ENCODE measurements at places on chromosomes 7 and 10.

DNA sequence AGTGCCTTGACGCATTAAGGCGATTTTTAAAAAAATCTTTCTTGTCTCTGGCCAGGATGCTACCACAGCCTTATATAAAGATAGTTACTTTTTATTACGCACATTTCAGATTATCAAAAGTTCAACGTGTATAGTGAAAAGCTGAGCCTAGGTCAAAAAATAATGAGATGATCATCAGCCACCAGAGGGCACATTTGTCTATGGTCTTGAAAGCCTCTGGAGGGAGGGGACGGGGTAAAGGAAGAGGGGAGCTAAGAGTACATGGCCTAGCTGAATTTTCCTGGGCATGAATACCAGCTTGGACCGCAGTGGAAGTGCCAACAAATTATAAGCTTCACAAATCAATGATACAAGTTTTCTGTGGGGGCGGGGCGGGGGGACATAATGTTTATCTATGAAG lies 285.9 kb upstream of the SMIM30 start:
- no peak for DNase-seq

- DNase-seq: no peak
Measured at GRCh38 chr7:156198277-156198676, 386.0 kb upstream of the SHH start.

- DNase-seq: peak; percentile 51
Measured at GRCh38 chr10:110208614-110209453, 1.4 kb downstream of the MXI1 start.

- no peak for DNase-seq
Measured at GRCh38 chr10:102408728-102409603, 9.6 kb downstream of the PSD start.

DNA sequence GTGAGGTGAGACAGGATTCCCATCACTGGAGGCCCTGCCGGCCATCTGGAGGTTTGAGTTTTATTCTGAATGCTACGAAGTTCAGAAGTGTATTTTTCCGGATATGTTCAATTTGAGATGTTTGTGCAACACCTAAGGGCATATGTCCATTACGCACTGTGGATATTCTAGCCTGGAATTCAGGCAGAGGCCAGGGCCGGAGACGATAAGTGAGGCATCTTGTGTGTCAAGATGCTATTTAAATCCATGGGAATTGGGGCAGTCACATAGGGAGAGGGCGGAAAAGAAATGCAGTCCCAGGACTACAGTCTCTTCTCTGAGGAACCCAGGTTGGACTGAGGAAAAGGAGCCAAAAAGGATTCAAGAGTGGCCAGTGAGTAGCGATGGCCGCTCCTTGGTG lies 1.9 kb upstream of the SUV39H2 start:
- no peak for DNase-seq

GRCh38 chr10:52740913-52741675 lies 31.5 kb downstream of the MBL2 start:
- peak; percentile 22 for DNase-seq

DNA sequence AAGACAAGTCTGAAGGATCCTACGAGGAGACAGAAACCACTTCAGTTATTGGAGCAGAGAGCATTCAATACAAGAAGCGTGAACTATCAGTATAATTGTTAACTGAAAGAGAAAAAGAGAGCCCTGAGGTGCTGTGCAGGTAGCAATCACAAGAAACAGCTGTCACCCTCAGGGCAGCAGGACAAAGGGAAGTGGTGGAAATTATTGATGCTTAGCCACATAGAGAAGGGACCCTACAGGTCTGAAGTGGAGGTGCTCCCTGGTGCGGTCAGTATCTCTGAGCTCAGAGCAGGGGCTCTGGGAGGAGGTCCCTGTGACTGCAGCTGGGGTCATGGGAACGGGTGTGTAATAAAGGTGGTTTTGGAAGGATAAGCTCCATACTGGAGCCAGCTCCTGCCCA lies 97.8 kb upstream of the KLF6 start:
- DNase-seq: no peak

DNA sequence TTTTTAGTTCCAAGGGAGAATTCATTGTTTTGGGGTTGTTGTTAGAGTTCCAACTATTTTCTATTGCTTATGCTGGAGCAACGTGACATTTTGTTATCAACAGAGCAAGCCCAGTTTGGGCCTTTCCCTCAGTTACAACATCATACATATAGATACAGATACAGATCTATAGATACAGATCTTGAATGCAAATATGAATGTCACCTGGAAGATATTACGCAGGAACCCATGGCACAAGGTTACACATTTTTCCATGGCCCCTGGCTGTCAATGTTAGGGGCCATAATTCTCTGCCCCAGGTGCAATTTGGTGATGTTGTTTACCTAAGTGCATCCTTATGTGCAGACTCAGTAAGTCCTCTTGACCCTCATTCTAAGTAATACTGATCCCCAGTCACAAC lies 3.6 kb upstream of the PODXL start:
- DNase-seq: no peak

DNA sequence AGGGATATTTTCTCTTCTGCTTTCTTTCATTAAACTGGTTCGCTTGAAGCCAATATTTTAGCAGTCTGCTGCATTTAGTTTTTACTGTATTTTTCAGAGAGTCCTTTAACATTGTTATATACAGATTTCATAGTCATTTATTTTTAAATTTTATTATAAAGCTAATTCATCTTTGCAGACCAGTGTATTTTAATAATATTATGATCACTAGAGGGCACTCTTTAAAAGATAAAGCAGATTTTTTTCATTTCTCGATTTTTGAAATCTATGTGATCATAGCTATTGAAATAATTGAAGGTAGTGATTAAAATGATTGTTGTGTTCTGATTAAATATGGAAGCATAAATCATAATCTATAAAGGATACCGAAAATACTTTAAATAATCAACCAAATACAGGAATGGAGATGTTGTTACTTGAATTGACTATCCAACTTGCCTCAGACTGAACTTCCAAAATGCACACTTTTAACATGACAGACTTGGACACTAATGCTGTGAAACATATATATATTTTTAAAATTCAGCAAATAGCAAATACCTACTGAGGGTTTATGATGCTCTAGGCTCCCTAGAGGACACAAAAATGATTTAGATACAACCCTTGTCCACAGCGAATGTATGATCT lies 35.2 kb downstream of the ST7 start:
- no peak for DNase-seq

DNA sequence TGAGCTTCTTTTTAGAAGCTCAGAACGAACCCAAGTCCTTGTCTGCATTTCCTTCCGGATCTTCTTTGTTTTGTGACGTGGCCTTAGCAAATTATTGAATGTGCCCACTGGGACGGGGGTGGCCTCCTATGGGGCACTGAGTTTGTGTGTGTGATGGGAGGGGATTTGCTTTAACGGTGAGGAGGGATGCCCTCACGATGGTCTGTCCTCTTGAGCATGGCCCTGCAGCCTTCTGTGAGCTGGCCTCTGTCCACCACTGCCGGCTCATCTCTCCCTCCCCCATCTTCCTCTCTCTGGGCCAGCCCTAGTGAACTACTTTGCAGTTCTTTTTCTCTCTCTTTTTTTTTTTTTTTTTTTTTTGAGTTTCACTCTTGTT lies 62.9 kb upstream of the MKRN1 start:
- peak; percentile 69 for DNase-seq

DNA sequence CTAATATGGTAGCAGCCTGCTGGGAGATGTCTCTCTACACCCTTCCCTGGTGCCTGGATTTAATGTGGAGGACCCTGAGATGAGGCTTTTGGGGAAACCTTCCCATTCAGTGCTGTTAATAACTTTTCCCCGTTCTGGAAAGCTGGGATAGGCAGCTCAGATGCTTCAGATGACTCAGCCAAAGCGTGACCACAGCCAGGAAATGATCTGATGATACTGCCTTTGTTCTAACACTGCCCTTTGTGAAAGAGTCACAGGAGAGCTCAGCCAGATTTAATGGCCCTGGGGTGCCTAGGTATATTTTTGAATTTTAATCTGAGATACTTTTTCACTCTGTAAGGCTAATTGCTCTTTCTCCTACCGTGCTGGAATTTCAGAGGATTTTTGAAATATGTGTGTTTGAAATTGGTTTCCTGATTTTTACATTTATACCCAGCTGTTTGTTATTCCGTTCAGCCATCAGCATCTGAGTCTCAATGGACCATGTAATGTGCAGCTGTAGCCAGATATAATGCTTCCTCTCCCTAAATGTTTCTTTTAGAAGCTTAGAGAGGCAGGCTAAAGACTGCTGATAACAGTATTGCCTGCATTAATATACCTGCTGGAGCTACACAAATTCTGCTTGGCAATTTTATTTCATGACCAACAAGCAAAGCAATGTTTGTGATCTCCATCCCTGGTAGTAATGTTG lies 17.8 kb downstream of the CELF2 start:
- peak; percentile 84 for DNase-seq

DNA sequence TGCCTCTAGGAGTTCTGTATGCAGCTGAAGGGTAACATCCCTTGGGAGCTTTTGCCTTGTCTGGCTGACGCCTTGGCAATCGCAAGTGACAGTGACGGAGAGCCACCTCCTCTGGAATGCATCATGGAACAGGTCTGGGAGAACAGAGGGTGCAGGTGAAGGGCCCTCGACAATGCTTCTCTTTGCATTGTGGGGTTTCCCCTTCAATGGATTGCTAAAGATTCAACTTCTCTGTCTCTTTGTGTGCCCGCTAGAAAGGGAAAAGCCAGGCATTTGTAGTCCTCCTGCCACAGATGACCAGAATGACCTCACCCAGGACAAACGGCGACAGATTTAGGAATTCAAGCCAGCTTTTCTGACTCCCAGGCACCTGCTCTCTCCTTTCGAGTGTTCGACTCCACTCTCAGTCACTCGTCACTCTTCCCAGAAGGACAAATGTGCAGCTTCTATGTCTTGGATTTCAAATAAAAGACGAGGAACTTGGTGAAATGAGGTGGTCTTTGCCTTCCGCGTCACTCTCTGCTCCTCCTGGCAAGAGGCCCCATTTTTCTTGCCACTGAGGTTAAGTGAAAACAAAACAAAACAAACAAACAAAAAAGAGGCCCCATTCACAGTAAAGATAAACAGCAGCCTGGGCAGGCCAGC lies 26.1 kb downstream of the IL2RA start:
- DNase-seq: no peak

GRCh38 chr10:92897916-92898315 lies 49.6 kb downstream of the EXOC6 start:
- DNase-seq: peak; percentile 23

DNA sequence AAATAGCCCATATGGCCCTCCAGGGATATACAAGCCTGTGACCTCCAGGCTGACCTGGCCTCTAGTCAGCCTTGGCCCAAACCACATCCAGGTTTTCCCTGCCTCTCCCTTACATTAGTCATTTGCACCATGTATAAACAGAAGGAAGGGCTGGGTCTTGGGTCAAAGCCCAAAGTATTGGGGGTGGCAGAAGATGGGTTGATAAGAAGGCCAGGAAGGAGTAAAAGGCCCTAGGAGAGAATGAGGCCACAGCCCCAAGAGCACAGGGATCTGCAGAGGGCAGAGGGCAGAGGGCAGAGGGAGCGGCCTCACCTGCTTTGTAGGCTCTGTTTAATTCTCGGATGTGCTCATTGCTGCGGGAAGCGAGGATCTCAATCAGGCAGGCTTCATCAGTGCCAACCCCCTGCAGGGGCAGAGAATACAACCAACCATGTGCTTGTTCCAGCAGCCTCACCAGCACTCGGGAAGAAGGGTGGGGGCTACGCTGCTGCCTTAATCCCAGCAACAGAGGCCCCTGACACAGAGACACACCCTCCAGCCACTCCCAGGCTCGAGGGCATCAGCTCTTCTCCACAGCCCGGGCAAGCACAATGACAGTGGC lies 31.3 kb downstream of the PLAC9 start:
- peak; percentile 54 for DNase-seq

DNA sequence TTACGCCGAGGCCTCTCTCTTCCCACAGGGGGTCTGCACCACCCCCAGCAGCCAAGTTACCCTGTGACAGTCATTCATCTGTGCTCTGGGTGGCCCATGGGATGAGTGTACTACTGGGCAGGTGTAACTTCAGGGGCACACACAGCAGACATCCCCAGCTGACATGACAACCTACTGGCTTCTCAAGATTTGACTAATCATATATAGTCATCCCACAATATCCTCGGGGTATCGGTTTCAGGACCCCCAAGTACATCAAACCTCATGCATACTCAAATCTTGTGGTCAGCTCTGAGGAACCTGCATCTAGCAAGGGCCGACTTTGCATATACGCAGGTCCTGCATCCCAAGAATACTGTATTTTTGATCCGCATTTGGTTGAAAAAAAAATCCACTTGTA lies 336.9 kb upstream of the C7orf33 start:
- no peak for DNase-seq

- peak; percentile 50 for DNase-seq
Measured at GRCh38 chr7:128796327-128796726, 4.6 kb downstream of the CCDC136 start.

GRCh38 chr10:109978481-109978880 lies 29.3 kb upstream of the ADD3 start:
- DNase-seq: peak; percentile 84

DNA sequence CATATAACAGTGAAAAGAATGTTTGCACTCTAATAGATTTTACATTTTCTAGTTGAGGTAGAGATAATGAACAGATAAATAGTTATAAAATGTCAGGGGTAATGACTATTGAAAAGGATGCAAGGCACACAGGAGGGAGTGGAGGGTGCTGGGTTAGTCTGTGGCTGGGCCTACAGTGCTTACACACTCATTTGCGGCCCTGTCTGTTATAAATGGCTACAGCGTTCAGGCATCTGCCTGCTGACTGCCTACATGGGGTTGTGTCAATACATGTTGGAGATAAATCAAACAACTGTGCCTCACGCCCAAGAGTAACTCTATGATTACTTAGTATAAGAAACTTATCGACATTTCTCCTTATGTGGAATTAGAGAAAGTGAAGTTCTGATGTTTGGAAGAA lies 313.3 kb downstream of the ACTR3B start:
- no peak for DNase-seq

GRCh38 chr7:155741082-155741481 lies 71.2 kb downstream of the SHH start:
- DNase-seq: no peak

- peak; percentile 62 for DNase-seq
Measured at GRCh38 chr7:42843205-42843800, 68.6 kb downstream of the C7orf25 start.

DNA sequence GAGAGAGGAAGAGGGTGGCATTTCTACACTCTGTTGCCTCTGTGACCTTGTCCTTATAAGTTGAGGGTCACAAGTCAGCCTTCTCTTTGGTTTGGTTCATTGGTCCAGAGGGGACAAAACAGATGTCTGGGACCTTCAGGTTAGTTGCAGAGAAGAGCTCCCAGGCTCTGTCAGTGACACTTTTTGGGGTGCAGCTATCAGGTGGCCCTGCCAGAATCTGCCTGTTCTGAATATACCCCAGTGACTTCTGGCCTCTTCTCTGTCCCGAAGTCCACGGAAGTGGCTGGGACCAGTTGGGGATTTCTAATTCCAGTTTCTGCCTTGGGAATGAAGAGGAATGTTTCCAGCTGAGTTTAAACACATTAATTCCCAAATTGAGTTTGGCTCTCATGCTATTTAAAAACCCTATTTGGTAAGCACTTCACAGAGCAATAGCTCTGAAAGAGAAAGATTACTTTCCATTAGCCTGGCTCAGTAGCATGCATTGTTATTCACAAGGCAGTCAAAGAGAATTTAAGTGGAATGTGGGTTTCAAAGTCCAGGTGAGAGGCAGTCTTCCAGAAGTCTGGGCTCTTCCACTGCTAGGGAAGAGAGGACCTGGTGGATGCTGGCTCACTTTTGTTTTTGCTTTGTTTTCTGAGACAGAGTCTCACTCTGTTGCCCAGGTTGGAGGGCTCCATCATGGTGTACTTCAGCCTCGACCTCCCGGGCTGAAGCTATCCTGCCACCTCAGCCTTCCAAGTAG lies 237.8 kb upstream of the GALNT17 start:
- no peak for DNase-seq
